Posterior cingulate gyrus (tissue), 11 donors: ENCODE measurements at places on chromosomes 4 and X.

GRCh38 chr4:137960371-137961050 lies 281.6 kb downstream of the SLC7A11 start:
- DNase-seq: no peak

DNA sequence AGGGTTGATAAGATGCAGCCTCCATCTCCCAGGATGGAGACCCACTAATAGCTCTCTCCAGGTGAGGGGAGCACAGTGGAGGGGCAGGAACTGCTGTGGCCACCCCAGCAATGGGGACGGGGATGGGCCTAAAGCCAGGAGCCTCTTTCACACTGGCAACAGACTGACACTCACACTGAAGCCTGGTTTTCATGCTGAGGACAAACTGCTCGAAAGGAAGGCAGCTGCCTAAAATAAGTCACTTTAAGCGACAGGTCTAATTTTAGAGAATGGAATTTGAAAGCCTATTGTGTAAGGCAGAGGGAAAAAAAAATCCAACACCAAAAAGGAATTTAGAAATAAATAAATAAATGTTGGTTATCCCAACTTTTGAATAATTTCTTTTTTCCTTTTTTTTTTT lies 104.4 kb downstream of the SLC2A9 start:
- no peak for DNase-seq

DNA sequence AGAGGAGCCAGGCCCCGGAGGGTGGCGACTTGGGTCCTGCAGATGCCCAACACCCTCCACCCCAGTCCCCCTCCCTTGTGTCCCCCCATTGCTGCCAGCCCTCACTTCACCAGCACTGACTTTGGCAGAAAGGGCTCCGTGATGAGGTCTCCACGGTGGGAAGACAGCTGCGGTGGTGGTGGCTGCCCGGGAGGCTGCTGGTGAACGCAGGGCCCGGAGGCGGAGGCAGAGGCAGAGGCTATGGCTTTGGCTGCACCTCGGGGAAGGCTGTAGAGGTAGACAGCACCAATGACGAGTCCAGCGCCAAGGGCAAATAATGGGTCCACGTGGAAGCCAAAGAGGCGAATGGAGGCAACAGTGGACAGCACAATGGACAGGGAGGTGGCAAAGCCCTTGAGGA lies 6.8 kb downstream of the SLC35A2 start:
- no peak for DNase-seq

GRCh38 chr4:814312-814850 lies 11.5 kb downstream of the CPLX1 start:
- no peak for DNase-seq

- no peak for DNase-seq
Measured at GRCh38 chr4:123731035-123731434, 334.4 kb downstream of the SPRY1 start.

GRCh38 chrX:16586377-16587112 lies 63.4 kb upstream of the S100G start:
- DNase-seq: no peak

GRCh38 chr4:36099509-36099908 lies 144.8 kb downstream of the ARAP2 start:
- no peak for DNase-seq

DNA sequence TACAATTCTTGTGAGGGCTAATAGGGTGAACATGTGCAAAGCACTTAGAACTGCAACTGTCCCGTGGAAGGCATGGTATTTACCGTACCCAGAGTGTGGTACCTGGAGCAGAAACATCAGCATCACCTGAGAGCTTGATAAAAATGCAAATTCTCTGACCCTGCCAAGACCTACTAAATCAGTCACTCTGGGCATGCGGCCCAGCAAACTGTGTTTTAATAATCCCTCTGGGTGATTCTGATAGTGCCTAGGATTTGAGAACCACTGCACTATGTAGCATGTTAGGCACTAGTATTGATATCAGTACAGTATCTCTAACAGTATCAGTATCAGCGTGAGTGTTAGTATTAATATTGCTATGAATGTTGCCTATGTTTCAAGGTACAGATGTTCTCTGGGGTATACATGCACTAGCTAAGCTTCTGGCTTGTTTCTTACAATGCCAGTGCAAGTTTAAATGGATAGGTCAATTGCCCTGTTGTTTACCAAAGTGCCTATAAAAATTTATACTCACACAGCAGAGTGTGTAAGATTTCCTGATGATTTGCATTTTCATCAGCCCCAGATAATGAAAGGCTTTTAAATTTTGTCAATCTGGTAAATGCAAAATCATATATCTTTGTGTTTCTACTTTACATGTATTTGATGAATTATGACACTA lies 354.0 kb downstream of the HS3ST1 start:
- DNase-seq: no peak

DNA sequence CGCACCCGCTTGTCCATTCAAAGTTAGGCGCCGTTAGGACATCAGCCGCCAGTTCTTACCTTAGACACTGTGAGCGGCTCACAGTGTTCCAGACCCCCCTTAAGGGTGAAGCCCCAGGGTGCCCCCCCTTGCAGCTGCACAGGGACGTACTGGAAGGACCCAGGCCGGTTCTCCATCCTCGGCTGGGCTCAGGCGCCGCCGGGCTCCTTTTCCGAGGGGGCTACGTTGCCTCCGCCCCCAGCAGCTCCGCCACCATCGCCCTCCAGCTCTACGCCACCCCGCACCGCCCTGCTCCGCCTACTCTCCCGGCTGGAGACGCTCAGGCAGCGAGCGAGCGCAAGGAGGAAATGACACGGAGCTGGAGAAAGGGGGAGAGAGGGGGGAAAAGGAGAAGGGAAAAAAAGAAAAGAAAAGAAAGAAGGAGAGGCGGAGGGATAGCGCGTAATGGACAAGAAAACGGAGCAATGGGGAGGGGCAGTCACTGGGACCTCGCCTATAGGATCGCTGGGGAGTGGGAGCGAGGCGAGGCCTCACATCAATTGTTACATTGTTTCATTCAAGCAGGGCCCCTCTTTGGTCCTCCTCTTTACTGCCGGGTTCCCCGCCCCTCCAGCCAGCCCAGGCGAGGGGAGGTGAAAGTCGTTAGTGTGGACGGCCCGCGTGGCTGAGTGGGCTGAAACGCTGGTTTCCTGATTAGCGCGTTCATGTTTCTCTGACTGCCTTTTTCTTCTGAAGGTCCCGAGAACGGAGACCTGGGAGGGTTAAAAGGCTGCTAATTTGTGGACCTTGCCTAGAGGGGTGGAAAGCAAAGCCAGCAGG lies at the start of gene SHROOM4:
SHROOM4 (minus strand) TSS at position 352 of the 819 bp plus-strand sequence; CDS start at position 176, 176 bp downstream.
- DNase-seq: peak; percentile 93

- DNase-seq: no peak
Measured at GRCh38 chr4:37236165-37236564, 8.4 kb upstream of the NWD2 start.

GRCh38 chr4:53128706-53129357 lies 237.0 kb downstream of the SCFD2 start:
- no peak for DNase-seq

DNA sequence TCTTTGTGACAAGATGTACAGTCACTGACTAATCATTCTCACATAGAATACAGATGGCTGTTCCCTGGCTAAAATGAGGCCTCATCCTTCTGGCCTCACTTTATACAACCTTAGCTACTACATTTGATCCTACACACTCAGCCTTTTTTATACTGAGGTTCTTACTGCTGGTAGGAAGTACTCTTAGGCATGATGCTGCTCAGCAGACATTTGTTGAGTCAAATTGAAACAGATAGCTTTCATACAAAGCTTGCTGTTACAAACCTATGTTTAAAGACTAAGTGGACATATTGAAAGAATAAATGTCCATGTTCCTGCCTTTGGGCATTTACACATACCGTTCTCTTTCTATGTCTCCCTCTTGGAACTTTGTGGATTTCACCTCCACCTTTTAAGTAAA lies 154.9 kb downstream of the NPFFR2 start:
- DNase-seq: no peak

GRCh38 chr4:162499478-162499877 lies 335.7 kb upstream of the FSTL5 start:
- no peak for DNase-seq

GRCh38 chr4:151407466-151408379 lies 1.3 kb upstream of the FHIP1A start:
- DNase-seq: no peak

GRCh38 chr4:24688453-24688852 lies 104.1 kb upstream of the DHX15 start:
- no peak for DNase-seq

GRCh38 chrX:10900585-10901289 lies 210.4 kb upstream of the HCCS start:
- no peak for DNase-seq

DNA sequence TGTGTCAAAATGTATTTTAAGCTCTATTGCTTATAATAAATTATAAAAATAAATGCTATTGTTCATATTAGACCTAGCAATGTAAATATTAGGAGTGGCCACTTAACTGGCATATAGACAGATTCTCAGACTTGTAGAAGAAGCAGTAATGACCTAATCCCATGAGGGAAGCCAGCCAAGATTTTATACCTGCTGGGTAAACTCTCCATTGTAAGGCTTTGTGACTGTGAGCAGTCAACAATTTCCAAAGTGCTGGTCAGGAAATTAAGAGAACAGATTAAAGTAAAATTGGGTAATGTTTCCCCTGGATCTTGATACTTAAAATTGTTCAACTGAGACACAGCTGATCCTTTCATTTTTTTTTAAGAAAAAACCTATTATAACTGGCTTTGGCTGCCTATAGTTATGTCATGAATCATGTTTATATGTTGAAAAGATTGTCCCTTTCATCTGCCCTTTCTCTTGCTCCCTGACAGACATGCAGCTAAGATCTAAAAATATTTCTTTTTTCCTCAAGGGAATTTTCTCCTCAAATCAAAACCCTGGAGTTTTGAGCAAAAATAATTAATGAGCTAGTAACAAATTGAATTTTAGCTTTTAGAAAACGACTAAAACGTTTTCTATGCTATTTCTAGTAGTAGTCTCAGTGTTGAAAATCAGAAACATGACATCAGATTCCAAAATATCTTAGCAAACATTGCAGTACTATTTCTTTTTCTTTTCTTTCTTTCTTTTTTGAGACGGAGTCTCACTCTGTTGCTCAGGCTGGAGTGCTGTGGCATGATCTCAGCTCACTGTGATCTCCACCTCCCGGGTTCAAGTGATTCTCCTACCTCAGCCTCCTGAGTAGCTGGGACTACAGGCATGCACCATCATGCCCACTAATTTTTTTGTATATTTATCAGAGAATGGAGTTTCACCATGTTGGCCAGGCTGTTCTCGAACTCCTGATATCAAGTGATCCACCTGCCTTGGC lies 77.9 kb downstream of the ADGRL3 start:
- no peak for DNase-seq

- DNase-seq: no peak
Measured at GRCh38 chr4:13306356-13306755, 177.8 kb downstream of the RAB28 start.

- DNase-seq: no peak
Measured at GRCh38 chrX:69021141-69021960, 143.9 kb downstream of the PJA1 start.

DNA sequence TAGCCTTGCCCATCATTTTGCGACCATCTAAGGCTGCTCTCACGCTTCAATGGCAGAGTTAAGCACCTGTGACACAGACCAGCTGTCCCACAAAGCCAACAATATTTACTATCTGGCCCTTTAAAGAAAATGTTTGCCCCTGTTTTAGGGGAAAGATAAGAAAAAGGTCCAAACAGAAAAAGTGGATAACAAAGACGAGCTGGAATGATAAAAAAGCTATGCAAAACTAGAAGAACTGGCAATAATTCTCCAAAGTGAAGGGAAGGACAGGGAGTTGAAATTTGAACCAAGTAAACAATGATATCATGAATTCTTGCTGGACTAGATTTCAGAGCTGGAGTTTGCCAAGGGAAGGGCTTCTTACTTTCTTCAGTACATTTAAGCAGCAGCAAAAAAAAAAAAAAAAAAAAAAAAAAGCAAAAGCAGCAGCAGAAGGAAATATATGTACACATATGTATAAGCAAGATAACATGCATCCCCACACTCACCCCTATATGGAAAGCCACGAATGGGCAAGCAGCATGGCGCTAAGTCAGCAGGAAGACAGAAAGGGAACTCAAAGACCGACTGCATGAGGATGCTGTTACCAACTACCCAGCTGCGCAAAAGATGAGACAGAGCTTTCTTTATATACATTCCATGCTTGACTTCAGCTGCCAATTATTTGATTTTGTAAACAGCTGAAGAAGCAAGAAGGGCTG lies 12.5 kb downstream of the TRAPPC2 start:
- no peak for DNase-seq

- DNase-seq: no peak
Measured at GRCh38 chr4:86366920-86367319, 7.1 kb upstream of the MAPK10 start.

GRCh38 chr4:126969360-126970235 lies 663.2 kb upstream of the INTU start:
- no peak for DNase-seq

DNA sequence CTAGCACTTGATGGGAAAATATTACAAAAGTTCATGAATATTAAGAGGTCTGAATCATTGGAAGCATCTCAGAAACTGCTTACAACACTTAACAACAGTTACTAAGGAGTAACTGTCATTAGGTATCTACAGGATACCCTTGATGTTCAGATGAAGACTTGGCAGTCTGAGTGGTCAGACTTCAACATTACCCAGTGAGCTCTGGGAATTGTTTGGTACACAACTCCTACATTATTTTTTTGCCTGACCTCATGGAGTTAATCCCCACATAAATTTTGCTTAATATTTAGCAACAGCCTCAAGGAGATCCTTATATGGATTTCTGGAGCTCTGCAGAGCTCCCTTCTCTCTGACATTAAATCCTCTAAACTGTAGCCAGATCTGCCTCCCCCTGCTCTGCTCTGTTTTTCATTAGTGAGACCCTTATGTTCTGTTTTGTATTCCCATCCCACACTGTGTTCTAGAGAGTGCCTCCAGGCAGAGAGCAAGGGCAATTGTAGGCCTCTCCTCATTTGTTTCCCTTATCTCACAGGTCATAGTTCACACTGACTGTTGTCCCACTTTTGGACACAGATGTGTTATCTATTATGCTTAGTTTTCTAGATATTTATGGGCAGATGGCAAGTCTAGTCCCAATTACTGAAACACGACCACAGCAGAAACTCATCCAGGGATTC lies 368.8 kb downstream of the GASK1B start:
- DNase-seq: no peak
